ENCODE measurements at places on chromosomes 2 and 18. TPM values are rescaled to one million over a fixed set of nuclear protein-coding genes. Genes with fewer than 3 reads are reported as not detected.

GPR155 gene
- 1.9 TPM for total RNA-seq

DNA sequence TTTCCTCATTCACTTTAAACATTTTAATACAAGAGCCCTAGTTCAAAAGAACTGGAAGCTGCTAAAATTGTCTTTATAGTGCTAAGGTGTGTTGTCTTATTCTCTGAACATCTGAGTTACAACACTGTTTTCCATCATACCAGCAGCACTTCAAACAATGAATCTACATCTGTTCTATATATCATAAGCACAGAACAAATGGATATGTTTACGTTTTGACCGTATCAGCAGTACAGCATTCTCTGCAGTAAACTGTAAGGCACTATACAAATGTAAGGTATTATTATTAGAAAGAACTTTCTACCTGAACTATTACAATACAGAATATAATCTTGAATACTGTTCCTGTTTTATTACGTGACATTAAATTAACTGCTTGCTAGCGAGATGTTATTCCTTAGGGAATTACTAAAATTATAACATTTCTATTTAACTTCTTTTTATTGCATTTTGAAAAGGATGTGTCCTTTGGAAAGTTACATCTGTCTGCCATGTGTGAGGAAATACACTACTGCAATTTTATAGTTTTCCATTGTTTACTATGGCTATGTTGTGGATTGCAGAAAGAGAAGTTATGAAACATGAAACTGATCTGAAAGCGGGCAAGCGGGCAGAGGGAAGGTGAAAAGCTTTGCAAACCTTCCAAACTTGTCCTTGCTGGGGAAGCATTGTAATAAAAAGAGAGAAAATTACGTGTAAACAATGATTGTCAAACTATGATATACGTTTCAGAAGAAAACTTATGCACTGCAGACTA lies 13.7 kb downstream of the NCKAP1 start:
- peak; percentile 48 for DNase-seq

DNA sequence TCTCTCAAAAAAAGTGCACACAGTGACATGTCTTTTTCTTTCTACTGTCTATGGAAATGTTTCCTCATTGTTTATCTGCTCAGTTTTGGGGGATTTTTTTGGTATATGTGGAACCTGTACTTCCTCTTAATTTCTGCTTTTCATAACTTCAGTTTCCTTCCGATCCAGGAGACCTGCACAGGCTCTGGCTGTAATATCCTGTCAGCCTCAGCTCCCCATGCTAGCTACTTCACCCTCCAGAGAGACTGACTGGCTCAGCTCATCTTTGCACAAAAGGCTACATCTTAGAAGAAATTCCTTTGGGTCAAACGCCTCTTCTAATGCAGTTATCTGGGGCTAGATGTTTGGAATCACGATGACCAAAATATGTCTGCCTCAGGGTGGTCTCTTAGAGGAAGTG lies 378.4 kb downstream of the RND3 start:
- no peak for DNase-seq

DNA sequence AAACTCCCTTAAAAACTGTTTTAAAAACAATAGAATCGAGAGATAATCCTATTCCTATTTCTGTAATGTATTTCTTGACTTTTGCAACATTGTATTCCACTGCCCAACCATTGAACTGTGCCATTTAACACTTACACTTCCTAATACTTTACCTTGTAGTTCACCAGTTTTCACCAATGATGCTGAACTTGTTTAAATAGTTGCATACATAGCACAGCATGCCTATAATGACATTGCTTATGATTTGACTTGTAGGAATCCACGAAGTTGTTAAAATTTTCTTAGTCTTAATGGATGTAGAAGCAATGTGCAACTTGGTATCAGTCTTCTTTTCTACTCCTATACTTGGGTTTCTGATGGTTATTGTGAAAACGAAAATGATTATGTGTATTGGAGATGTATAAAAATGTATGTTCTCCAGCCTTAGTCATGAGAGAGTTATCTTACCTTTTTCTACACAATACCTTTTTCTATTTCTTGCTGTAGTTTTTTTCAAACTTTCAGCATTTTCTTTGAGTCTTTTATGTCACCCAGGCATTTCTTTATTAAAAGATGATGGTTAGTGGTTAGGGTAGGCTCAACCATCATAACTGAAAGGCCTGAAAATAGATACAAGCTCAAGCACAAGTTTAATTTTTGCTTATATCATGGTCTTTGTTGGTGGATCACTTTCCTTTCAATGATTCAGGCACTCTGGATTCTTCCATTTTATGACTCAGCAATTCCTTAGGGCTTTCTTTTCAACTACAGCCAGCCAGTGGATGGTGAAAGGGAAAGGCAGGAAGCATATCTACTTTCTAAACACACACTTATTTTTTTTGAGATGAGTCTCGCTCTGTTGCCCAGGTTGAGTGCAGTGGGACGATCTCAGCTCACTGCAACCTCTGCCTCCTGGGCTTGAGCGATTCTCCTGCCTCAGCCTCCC lies 9.4 kb downstream of the GPD2 start:
- DNase-seq: peak; percentile 66

DNA sequence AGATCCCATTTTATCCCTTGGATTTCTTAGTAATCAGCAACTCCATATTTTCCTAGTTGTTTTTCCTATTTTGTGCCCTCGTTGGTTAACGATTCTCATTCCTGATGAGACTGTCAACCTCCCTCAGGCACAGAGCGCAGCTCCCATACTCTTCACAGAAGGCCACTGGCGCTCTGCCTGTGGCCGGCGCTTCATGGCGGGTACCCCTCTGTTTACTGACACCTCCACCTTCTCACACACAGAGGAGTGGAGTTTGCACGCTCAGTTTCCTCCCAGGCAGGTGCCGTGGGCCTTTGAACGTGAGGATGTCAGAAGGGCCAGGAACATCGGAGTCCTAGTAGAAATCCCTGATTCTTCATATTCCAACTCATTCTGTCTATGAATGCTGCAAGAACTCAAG lies 139.0 kb downstream of the MBP start:
- DNase-seq: no peak

DNA sequence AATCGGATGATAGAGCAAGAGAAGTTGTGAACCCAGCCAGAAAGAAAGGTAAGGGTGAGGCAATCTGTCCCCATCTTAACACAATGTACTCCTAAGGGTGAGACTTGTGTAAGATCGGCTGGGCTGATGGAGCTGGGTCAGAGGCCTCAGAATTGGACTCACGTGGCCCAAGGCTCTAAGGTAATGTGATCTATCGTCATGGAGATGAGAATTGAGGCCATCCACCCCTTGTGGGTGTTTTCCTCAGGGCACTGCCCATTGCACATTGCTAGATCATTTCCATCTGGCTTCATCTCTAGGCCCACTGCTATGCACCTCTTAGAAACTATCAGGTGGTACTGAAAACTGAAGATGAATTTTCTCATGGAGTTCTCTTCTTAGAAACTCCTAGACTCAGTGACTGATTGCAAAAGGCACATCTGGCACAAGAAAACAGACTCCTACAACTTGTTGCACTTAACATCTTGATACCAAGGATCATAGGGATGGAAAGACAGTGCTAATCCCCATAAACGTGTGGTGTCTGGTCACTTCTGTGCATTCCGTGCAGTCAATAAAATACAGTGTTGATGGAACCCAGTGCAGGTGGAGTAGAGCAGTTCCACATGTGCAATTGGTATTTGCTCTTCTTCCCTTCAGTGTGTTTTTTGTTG lies 228.9 kb upstream of the FOSL2 start:
- peak; percentile 29 for DNase-seq

GRCh38 chr18:76530846-76531245 lies 35.8 kb upstream of the ZNF516 start:
- no peak for DNase-seq

DTNA gene
- total RNA-seq: not detected

POMC gene
- total RNA-seq: not detected

DNA sequence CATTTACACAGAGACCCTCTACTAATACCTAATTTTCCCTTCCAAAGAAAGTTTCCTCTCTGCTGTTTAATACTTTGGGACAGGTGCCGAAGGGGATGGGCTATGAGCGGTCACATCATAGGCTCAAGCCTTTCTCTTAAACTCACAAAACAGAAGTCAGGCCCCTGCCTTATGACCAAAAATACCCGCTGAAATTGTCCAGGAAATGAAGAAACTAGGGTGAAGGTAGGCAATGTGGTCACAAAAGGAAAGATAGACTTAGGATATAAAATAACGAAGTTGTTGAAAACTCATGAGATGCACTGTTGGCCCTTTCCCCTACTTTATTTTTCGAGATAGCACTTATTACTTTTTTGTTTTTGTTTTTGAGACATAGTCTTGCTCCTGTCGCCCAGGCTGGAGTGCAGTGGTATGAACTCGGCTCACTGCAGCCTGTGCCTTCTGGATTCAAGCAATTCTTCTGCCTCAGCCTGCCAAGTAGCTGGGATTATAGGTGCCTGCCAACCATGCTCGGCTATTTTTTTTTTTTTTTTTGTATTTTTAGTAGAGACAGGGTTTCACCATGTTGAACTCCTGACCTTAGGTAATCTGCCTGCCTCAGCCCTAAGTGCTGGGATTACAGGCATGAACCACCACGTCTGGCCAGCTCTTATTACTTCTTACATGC lies 16.3 kb downstream of the SLC8A1 start:
- DNase-seq: no peak

GRCh38 chr2:162840598-162841246 lies 2.2 kb upstream of the KCNH7 start:
- DNase-seq: peak; percentile 77

DNA sequence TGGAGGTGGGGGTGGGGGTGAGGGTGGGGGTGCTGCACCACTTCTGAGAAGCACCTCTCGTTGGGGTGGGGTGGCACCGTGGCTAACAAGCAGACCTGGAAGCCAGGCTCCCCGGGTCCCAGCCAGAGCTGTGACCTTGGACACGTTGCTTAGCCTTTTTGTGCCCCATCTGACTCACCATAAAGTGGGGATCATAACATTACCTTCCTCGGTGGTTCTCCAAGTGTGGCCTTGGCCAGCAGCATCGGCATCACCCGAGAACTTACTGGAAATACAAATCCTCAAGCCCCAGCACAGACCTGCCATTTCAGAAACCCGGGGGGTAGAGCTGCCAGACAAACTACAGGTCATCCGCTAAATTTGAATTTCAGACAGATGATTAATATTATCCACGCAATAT lies 58.7 kb upstream of the SLC66A3 start:
- DNase-seq: no peak

OTOS gene
- total RNA-seq: not detected

RTP5 gene
- total RNA-seq: not detected

DNA sequence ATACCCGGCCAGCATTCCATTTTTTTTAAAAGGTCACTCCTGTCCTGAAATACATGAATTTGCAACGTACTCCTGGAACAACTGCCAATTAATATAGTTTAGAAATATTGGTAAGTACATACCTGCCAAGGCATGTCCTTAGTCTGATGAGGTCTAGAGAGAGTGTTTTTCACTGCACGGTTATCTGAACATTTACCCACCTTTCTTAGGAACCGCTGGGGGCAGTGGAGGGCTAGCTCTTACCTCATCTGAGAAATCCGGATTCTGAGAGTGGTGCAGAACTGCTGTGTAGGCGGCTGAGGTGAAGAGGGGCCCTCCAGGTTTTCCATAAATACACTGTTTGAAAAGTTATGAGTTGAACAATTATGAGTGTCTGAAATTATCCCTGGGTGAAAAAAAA lies 133.1 kb upstream of the CCDC195 start:
- no peak for DNase-seq

GRCh38 chr2:233240897-233241296 lies 10.6 kb upstream of the ATG16L1 start:
- DNase-seq: no peak

DNA sequence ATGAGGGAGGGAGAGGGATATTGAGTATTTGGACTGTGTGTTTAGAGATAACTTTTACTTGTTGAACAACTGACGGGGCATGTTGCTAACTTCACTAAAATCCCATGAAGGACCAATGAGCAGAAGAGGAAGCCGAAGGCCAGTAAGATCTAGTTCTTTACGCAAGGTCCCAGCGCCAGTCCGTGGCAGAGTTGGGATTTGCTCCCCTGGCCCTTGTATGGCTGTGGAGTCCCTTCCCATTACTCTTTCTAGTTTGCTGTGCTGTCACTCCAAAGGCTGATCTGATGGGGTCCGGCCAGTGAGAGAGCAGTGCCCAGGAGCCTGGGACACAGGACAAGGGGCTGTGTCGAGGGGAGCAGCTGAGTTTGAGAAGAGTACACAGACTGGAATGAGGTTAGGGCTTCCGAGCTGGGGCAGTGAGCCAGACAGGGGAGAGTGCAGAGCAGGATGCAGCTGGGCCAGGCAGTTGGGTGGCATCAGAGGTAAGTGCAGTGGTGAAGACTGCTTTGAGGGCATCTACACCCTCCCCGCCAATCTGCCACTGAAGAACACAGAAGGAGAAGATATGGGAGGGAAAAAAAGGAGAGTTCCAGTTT lies 692.9 kb upstream of the HS6ST1 start:
- DNase-seq: no peak

GRCh38 chr18:45218436-45218835 lies 396.8 kb upstream of the SLC14A2 start:
- no peak for DNase-seq
